Thoracic aorta (tissue), 2 donors: ENCODE measurements at places on chromosomes 1 and 21. TPM values are rescaled to one million over a fixed set of nuclear protein-coding genes. Genes with fewer than 3 reads are reported as not detected.

DNA sequence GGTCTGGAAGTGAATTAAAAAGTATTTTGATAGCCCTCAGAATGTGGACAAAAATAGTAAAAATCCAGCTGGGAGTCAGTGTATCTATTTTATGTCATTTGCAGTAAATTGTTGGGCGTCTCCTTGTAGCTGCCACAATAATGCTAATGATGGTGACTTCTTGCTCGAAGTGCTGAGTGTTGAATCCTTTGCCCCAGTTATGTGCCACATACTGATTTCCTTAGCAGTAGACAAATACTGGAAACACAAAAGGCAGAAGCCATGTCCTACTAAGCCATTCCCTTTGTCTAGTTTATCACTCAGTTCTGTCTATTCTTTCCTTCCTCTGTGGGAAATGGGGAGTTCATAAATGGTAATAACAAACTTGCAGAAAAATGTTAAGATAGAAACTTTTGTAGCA lies 70.7 kb upstream of the CXADR start:
- no peaks in the 10 kb centered on the region for H3K27me3 ChIP-seq
- H3K4me3 ChIP-seq: no peak overlapping the region
- no peak for DNase-seq
- H3K36me3 ChIP-seq: no peaks in the 10 kb centered on the region
- no peak overlapping the region for H3K27ac ChIP-seq
- H3K4me1 ChIP-seq: peaks cover 8% of the 10 kb centered on the region

DNA sequence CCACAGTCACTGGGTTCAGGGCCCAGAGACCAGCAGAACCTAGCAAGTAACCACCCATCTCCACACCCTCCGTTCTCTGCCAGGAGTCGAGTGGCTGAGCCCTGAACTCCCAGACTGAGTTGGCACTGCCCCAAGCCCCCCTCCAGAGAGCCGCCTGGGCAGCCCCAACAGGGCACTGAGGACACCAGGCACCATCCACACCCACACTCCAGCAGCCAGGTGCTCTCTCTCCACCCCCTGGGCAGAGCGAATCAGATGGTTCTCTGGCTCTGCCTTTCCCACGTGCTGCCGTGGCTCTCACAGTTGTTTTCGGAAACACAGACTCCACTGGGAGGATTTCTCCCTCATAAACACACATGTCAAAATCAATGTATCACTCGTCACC lies 13.6 kb downstream of the WDR4 start:
- H3K27me3 ChIP-seq: no peaks in the 10 kb centered on the region
- no peaks in the 10 kb centered on the region for H3K4me1 ChIP-seq
- H3K27ac ChIP-seq: no peak overlapping the region
- H3K4me3 ChIP-seq: no peak overlapping the region

DNA sequence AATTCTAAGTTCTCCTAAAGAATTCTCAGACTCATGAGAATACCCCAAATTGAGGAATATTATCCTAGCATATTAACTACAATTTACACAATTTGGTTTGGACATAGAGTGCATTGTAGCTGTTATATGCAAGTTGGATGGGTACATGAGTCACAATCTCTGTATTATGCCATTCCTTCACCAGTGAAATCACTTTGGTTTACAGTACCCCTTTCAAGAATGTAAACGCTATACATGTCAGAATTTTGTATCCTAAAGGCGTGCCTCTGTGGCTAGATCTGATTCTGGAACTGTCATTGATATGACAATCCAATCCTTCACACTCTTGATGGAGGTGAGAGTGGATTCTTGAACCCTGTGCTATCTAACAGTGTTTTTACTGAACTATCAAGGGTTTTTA lies 6.7 kb upstream of the IL10RB start:
- H3K4me3 ChIP-seq: no peak overlapping the region
- H3K36me3 ChIP-seq: peaks cover 13% of the 10 kb centered on the region
- no peaks in the 10 kb centered on the region for H3K4me1 ChIP-seq
- DNase-seq: no peak

Gene HTR6
- total RNA-seq: 0.41 TPM

GRCh38 chr1:75614399-75614756 lies 3.5 kb upstream of the SLC44A5 start:
- no peaks in the 10 kb centered on the region for H3K36me3 ChIP-seq
- no peaks in the 10 kb centered on the region for H3K27me3 ChIP-seq
- peak overlapping the region; percentile 78 for H3K4me3 ChIP-seq
- H3K4me1 ChIP-seq: peaks cover 26% of the 10 kb centered on the region
- no peak overlapping the region for H3K27ac ChIP-seq

GRCh38 chr21:31873696-31874599 lies 1.1 kb downstream of the HUNK start:
- H3K27me3 ChIP-seq: no peaks in the 10 kb centered on the region
- H3K36me3 ChIP-seq: no peaks in the 10 kb centered on the region
- peak overlapping the region; percentile 77 for H3K4me3 ChIP-seq
- H3K4me1 ChIP-seq: peaks cover 45% of the 10 kb centered on the region
- no peak for DNase-seq

GRCh38 chr1:220487297-220487820 lies 40.6 kb upstream of the MARK1 start:
- H3K4me3 ChIP-seq: no peak overlapping the region
- no peak overlapping the region for H3K27ac ChIP-seq
- no peak for DNase-seq

DNA sequence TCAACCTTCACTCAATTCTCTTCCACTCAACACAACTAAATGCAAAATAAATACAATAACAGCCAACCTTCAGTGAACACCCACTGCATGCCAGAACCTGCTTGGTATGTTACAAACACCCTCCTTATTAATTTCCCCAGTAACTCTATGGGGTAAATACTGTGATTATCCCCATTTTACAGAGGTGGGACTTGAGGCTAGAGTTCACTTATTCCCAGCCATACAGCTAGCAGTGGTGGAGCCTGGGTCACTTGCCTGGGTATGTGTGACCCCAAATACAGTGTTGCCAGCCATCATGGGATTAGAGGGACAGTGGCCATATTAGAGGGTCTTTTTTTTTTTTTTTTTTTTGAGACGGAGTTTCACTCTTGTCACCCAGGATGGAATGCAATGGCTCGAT lies 1.6 kb downstream of the CPLANE2 start:
- DNase-seq: no peak
- H3K27ac ChIP-seq: no peak overlapping the region
- peaks cover 13% of the 10 kb centered on the region for H3K4me1 ChIP-seq
- H3K36me3 ChIP-seq: no peaks in the 10 kb centered on the region

- H3K36me3 ChIP-seq: no peaks in the 10 kb centered on the region
- no peaks in the 10 kb centered on the region for H3K27me3 ChIP-seq
- no peak for DNase-seq
- H3K27ac ChIP-seq: no peak overlapping the region
- H3K4me3 ChIP-seq: no peak overlapping the region
Measured at GRCh38 chr1:241090798-241091197, 266.2 kb downstream of the RGS7 start.

- H3K36me3 ChIP-seq: no peaks in the 10 kb centered on the region
- no peak for DNase-seq
- H3K27ac ChIP-seq: no peak overlapping the region
- H3K4me3 ChIP-seq: peak overlapping the region; percentile 35
- H3K27me3 ChIP-seq: no peaks in the 10 kb centered on the region
Measured at GRCh38 chr1:6148497-6149241, 31.5 kb downstream of the CHD5 start.

GRCh38 chr21:42421018-42421793 lies 17.5 kb downstream of the UBASH3A start:
- no peaks in the 10 kb centered on the region for H3K27me3 ChIP-seq
- H3K36me3 ChIP-seq: no peaks in the 10 kb centered on the region
- no peak overlapping the region for H3K27ac ChIP-seq
- DNase-seq: no peak

GRCh38 chr1:152048416-152049009 lies 11.7 kb upstream of the S100A11 start:
- H3K4me1 ChIP-seq: peaks cover 22% of the 10 kb centered on the region
- no peaks in the 10 kb centered on the region for H3K27me3 ChIP-seq
- H3K36me3 ChIP-seq: no peaks in the 10 kb centered on the region
- H3K4me3 ChIP-seq: peak overlapping the region; percentile 44
- H3K27ac ChIP-seq: peak overlapping the region; percentile 95

DNA sequence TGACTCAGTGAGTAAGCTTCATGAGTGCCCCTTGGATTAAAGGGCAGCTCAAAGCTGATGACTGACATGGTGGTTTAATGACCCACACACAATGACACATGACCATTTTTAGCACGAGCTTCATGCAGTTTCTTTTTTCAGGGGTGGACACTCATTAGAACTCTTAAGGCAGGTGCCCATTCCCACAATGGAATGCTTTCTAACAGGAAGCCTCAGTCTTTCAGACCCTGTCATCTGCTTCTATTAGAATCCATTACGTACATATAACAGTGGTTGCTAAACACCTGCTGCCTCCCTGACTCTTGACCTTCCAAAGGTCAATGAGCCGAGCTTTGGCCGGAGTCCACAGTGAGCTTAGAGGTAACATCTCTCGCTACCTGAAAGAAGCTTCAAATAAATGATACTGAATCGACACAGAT lies 27.4 kb downstream of the AKNAD1 start:
- H3K27me3 ChIP-seq: no peaks in the 10 kb centered on the region
- no peaks in the 10 kb centered on the region for H3K36me3 ChIP-seq
- H3K4me1 ChIP-seq: peaks cover 24% of the 10 kb centered on the region
- H3K4me3 ChIP-seq: no peak overlapping the region

Gene RGL1
- 35.7 TPM for total RNA-seq

DNA sequence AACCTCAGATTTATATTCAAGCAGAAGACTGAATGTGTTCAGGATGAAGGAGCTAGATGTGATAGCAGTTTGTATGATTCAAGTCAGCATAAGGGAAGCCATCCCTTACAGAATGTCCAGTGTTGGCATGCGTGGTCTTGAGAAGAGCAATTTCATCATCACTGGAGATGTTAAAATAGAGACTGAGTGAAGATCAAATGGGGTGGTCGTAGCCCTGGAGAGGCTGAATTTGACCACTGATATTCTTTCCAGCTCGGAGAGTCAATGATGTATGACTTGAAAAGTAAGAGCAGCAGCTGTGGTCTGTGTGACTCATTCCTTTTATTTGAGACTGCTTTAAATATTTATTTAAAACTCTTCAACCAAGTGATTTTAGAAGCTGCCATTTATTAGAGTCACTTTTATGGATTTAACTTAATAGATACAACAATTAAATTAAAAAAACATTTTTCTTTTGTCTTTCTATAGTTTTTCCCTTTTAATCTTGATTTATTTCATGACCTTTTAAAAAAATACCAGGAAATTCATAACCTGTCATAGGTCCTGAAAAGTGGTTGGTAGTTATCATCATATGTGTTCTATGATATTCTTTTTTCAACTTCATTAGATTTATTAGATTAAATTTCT lies 15.5 kb downstream of the FMN2 start:
- no peaks in the 10 kb centered on the region for H3K4me1 ChIP-seq
- H3K27me3 ChIP-seq: no peaks in the 10 kb centered on the region
- H3K27ac ChIP-seq: no peak overlapping the region
- H3K36me3 ChIP-seq: no peaks in the 10 kb centered on the region
- no peak overlapping the region for H3K4me3 ChIP-seq
- DNase-seq: no peak

GRCh38 chr1:230220478-230220877 lies 153.4 kb downstream of the GALNT2 start:
- peak overlapping the region; percentile 88 for H3K27ac ChIP-seq
- H3K27me3 ChIP-seq: no peaks in the 10 kb centered on the region
- H3K4me3 ChIP-seq: no peak overlapping the region
- no peak for DNase-seq
- H3K4me1 ChIP-seq: peaks cover 40% of the 10 kb centered on the region

Gene DMBX1
- total RNA-seq: not detected

- no peak overlapping the region for H3K27ac ChIP-seq
- H3K4me1 ChIP-seq: peaks cover 15% of the 10 kb centered on the region
- peaks cover 23% of the 10 kb centered on the region for H3K36me3 ChIP-seq
Measured at GRCh38 chr21:46664316-46664995, 29.0 kb downstream of the PRMT2 start.

Gene RHEX
- total RNA-seq: 36.7 TPM

Gene MTARC2
- total RNA-seq: 30.4 TPM

Gene USH2A
- not detected for total RNA-seq

Gene SLC25A34
- total RNA-seq: 2.4 TPM

Gene C8B
- not detected for total RNA-seq

Gene MROH9
- not detected for total RNA-seq

- no peak overlapping the region for H3K4me3 ChIP-seq
- no peak overlapping the region for H3K27ac ChIP-seq
- DNase-seq: no peak
- no peaks in the 10 kb centered on the region for H3K36me3 ChIP-seq
- H3K4me1 ChIP-seq: no peaks in the 10 kb centered on the region
Measured at GRCh38 chr1:42250164-42250563, 84.9 kb downstream of the FOXJ3 start.

GRCh38 chr1:20724364-20725188 lies 6.8 kb upstream of the KIF17 start:
- no peaks in the 10 kb centered on the region for H3K4me1 ChIP-seq
- no peaks in the 10 kb centered on the region for H3K36me3 ChIP-seq
- H3K27me3 ChIP-seq: no peaks in the 10 kb centered on the region
- H3K4me3 ChIP-seq: no peak overlapping the region

DNA sequence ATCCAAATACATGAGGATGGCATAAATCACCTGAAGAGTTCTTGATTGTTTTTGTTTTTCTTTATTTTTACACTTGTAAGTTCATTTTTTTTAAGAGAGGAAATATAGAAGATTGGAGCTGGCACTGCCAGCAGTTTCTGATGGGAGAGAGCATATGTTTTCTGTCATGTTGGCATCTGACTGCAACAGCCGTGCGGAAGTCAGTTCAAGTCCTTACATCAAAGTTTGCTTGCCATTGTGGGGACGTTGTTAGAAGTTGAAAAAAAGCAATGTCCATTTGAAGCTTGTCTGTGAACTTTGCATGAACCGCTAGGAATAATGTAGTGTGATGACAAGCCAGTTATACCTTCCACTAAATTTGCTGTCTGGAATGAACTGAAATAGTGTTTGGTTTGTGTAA lies 126.5 kb upstream of the USH2A start:
- DNase-seq: no peak
- no peaks in the 10 kb centered on the region for H3K36me3 ChIP-seq
- no peak overlapping the region for H3K4me3 ChIP-seq
- H3K27me3 ChIP-seq: no peaks in the 10 kb centered on the region
- no peak overlapping the region for H3K27ac ChIP-seq
- H3K4me1 ChIP-seq: no peaks in the 10 kb centered on the region

Gene TMEM234
- 20.0 TPM for total RNA-seq

GRCh38 chr1:7470904-7471638 lies 300.0 kb upstream of the VAMP3 start:
- H3K36me3 ChIP-seq: no peaks in the 10 kb centered on the region
- H3K4me1 ChIP-seq: peaks cover 39% of the 10 kb centered on the region

Gene NBPF6
- total RNA-seq: not detected

DNA sequence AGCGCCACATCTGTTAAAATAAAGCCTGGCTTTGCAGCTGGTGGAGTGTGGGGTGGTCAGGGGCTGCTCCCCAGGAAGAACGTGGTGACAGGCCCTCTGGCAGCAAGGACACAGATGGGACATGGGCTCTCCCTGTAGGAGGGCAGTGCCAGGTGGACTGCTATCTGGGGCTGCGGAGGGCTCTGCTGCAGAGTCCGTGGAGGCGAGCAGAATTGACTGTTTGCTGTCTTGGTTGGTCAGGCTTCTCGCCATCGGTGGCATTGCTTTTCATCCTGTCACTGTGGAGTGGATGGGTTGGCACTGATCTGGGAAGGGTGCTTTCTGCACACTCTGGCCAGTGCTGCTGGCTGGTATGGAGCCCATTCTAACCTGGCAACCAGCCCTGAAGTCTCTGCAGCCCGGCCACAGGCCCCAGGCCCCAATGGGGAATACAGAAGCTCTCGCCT lies 103.0 kb downstream of the LAMC2 start:
- H3K4me1 ChIP-seq: peaks cover 27% of the 10 kb centered on the region
- H3K4me3 ChIP-seq: no peak overlapping the region
- no peaks in the 10 kb centered on the region for H3K27me3 ChIP-seq
- DNase-seq: no peak

GRCh38 chr1:77064246-77064645 lies 155.0 kb downstream of the PIGK start:
- no peaks in the 10 kb centered on the region for H3K27me3 ChIP-seq
- H3K36me3 ChIP-seq: no peaks in the 10 kb centered on the region
- H3K27ac ChIP-seq: no peak overlapping the region
- H3K4me3 ChIP-seq: no peak overlapping the region

Gene SEC16B
- 6.8 TPM for total RNA-seq

Gene SPATC1L
- total RNA-seq: 3.2 TPM

Gene BACE2
- total RNA-seq: 129 TPM
